ENCODE measurements at places on chromosomes 12 and 14.

GRCh38 chr12:106205208-106206069 is 42.4 kb downstream of the CKAP4 start:
- DNase-seq: peak; percentile 16

DNA sequence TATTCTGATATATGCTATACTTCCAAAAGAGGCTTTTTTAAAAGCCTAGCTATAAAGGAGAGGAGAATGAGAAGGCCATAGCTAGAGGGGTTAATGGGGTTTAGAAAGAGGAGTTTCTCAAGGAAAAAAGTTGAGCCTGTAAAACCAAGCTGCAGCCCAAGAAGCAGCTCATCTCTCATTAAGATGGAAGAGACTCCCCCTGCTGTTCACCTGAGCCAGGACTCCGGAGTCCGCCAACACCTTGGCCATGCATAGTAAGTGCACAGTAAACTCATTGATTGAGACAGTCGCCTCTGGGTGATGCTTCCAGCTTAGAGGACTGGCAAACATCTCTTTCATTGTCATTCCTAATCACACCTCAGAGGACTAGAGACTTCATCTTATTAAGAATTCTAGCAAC is 46.2 kb downstream of the ANO2 start:
- no peak for DNase-seq

- DNase-seq: peak; percentile 27
Measured at GRCh38 chr12:84315926-84316325, 596.7 kb downstream of the SLC6A15 start.

DNA sequence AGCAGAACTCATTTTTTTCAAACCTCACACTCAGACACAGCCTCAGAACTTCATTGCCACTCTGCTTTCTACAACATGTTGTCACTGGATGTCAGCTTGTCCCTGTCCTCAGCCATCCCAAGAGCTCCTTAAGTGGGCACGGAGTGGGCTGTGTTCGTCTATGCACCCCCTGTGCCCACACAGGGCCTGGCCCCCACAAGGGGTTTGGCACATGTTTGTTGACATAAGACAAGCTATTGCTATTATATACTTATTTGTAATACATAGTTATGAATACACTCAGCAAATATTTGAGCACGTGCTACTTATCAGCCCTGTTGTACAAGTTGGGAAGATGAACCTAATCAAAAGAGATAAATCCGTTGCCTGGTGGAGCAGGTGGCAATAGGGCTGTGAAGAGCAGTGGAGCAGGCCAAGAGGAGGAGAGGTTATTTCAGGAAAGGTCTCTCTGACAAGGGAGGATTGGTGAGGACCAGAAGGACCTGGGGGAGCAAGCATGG is 4.3 kb upstream of the BDKRB1 start:
- no peak for DNase-seq

- DNase-seq: no peak
Measured at GRCh38 chr12:124953689-124954405, 35.1 kb downstream of the DHX37 start.

DNA sequence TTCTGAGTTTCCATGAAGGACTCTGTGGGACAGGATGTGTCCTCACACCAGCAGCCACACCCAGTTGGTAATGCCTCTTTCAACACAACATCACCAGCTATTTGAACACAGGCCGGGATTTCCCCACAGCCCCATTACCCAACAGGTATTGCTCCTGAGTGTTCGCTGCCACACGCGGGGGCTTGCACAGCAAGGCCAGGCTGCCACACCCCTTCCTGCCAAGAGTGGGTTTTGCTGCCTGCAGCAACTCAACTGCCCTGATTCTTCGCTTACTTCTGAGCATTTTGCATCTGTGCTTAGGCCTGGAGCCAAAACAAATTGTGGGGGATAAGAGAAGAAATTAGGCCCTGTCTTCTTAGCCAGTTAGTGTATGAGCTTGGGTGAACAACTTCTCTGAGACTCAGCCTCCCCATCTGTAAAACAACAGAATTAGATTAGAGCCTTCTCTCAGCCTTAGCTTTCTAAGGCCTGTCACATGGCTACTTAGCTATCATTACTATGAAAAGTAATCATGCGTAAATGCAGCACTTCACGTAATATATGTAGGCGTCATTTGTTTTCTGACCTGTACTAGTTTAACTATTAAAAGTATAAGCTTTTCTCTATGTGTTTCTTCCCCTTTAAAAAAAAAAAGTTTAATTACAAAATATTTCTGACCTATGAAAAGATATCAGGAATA is 20.0 kb downstream of the CKAP4 start:
- peak; percentile 58 for DNase-seq

GRCh38 chr12:39420043-39420442 is 22.9 kb downstream of the KIF21A start:
- no peak for DNase-seq

DNA sequence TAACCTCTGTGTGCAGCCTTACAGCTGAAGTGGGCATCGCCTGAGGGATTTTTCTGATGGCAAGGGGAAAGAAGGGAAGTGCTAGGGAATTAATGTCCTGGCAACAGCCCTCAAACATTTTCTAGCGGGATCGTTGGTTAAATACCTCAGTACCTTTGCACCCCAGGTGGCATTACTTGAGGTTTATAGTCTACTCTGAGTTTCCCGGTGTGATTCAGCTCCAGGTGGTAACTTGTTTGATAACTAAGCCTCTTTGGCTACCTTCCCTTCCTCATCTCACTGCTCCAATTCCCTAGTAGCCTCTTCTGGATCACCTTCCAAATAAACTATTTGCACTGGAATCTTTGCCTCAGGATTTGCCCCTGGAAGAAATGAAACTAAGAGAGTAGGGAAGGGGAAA is 237.0 kb upstream of the SSTR1 start:
- no peak for DNase-seq

DNA sequence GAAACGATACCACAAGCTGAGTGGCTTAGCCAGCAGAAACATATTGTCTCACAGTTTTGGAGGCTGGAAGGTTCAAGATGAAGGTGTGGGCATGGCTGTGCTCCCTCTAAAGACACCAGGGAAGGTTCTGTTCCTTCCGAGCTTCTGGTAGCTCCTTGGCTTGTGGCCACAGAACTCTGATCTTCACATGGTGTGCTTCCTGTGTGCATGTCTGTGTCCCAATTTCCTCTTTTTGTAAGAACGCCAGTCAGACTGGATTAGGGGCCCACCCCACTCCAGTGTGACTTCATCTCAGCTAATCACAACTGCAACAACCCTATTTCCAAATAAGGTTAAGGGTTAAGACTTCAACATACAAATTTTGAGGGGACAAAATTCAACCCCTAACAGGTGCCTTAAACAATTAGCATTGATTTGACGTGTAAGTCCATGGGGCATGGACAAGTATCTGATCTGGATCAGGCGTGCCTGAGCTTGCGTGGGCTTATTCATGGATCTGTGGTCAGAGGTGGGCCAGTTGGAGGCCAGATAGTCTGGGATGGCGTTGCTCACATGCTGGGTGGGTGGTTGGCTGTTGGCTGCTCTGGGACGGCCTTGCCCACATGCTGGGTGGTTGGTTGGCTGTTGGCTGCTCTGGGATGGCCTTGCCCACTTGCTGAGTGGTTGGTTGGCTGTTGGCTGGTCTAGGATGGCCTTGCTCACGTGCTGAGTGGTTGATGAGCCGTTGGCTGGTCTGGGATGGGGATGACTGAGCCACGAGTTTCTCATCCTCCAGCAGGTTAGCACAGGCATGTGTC is 88.5 kb downstream of the LGMN start:
- DNase-seq: peak; percentile 25

DNA sequence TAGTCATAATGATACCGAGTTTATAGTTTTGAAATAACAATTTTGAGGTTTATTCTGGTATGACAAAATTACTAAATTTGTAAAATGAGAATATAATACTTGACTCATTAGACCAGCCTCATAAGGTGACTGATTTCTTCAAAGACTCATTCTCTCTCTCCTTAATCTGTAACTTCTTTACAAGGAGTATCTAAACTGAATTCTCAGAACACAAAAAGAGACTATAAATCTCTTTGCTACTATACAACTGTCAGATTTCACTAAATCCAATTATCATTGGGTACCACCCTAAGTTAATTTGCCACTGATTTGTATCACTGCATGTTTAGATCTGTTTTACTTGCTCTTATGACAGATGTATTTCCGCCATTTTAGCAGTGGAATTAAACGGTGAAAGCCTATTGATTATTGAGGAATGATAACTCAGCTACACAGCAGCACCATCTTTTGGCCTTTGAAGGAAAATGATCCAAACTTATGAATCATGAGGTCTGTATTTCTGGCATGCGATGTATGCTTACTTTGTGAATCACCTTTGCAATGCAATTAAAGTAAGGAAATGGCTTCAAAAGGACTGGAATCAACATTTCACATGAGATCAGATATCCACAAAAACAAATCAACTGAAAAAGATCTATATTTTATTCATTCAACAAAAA is 161.2 kb downstream of the RERGL start:
- DNase-seq: peak; percentile 69
